ENCODE measurements at places on chromosomes 16 and 17.

DNA sequence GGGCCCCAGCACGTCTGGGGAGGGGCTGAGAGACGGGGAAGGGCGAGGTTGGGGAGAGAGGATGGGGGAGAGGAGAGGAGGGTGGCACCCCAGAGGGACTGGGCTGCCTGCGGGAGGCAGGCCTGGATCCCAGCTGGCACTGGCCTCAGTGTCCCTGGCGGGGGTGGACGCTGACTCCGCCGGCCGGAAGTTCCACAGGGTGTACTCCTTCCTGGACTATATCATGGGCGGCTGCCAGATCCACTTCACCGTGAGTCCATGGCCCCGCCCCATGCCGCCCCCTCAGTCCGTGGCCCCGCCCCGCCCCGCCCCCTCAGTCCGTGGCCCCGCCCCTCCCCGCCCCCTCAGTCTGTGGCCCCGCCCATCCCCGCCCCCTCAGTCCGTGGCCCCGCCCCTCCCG, 11.3 kb downstream of the CPNE7 start:
- DNase-seq, result no peak

- DNase-seq, result no peak
These were observed 110.0 kb upstream of the CIBAR2 start for GRCh38 chr16:85222155-85222863.

GRCh38 chr17:50059256-50059655, 3.3 kb downstream of the ITGA3 start:
- DNase-seq, result no peak

- DNase-seq, result no peak
These were observed 5.3 kb upstream of the FAAP100 start for GRCh38 chr17:81557276-81558114.

DNA sequence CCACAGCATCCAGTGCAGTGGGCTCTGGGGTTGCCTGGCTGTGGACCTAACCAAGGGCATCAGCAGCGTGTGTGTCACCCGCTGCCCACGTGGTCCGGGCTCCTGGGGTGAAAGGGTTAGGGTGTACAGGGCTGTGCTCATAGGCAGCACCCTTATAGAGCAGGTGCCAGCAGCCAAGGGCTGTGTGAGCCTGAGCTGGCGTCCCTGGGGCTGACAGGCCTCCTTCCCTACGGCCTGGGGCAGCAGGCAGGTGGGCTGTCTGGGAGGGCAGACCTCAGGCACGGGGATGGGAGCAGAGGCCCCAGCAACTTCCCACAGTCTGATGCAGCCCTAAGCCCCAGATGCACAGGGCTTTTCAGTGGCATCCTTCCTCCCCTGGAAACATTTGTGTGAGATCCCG, 13.9 kb downstream of the CD300A start:
- DNase-seq, result no peak

- no peak for DNase-seq
These were observed 5.0 kb downstream of the NOG start for GRCh38 chr17:56598466-56598865.

GRCh38 chr17:50265212-50265611, 9.1 kb upstream of the TMEM92 start:
- DNase-seq, result no peak

DNA sequence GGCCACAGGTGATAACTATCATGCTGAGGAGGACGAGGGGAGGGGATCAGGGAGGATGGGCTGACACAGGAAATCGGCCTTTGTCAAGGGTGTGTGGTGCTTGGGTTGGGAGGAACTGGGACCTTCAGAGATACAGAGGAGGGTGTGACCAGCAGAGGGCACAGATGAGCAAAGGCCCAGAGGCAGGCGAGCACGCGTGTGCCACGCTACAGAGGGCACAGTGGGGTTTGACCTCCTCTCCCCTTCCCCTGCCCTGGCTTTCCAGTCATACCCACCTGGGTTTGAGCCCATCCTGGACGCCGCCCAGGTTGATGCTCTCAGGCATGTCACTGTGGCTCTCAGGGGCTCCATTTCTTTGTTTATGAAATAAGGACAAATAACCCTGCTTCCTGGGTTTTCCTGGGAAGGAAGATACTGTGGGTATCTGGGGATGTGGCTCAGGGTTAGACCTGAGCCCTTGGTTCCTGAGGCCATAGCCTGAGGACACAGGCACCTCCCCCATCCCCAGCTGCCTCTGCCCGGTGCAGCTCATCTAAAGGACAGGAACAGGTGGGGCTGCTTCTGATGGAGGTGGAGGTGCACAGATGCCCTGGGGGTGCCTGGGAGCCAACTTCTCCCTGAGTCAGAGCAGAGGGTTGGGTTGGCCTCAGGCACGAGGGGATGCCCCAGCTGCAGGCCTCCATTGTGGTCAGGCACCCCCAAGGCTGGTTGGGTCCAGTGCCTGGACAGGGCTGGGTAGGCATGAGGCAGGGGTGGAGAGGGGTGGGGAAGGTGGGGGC, 51.8 kb downstream of the BEAN1 start:
- peak; percentile 68 for DNase-seq

GRCh38 chr16:3058139-3059030, 7.1 kb upstream of the IL32 start:
- DNase-seq, result no peak

DNA sequence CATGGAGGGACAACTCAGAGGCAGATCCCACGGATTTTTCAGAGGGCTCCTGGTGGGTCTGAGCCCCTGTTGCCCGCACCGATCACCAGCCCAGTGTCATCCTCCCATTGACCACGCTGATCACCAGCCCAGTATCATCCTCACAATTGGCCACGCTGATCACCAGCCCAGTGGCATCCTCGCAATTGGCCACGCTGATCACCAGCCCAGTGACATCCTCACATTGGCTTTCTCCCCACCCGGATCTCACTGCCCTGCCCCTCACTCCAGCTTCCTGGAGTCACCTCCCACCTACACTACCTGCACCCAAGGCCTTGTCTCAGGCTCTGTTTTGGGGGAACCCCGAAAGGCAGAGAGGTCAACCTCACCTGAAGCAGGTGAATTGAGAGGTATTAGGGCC, 358.2 kb upstream of the TNRC6C start:
- DNase-seq, result no peak

GRCh38 chr16:8625491-8626087, 4.1 kb downstream of the METTL22 start:
- no peak for DNase-seq

DNA sequence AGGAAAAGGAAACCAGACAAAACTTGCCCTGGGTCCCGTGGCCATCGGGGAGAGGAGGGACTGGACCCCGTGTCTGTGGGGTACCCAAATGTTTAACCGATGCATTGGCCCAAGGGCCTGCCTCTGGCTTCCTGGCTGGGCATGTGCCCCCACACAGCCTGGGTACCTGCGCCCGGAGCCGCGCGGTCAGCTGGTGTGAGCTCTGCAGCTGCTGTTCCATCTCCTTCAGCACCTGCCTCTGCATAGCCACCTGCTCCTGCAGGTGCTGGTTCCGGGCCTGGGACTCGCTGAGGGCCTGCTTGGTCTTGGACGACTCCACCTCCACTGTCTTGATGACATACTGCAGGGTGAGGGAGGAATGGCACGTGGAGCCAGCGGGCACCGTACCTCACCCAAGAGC, 31.9 kb downstream of the KIFC3 start:
- no peak for DNase-seq

- DNase-seq, result no peak
These were observed 49.5 kb downstream of the SRCIN1 start for GRCh38 chr17:38556239-38556638.

DNA sequence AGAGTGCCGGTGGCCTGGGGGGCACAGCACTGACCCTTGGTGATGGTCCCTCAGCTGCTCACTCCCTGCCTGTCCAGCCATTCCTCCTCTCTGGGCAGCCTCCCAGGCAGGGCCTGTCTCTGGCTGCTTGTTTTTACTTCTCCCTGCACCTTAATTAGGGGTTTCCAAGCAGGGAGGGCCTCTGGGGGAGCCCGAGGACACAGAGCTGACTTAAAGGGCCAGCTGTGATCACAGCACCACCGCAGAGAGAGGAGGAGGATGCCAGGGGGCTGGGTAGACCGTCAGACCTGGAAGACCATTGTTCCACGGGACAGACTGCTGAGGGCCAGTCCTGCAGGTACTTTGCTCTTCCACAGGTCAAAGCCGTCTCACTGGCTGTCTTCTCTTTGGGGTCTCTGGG, 1.2 kb upstream of the DPH1 start:
- no peak for DNase-seq

DNA sequence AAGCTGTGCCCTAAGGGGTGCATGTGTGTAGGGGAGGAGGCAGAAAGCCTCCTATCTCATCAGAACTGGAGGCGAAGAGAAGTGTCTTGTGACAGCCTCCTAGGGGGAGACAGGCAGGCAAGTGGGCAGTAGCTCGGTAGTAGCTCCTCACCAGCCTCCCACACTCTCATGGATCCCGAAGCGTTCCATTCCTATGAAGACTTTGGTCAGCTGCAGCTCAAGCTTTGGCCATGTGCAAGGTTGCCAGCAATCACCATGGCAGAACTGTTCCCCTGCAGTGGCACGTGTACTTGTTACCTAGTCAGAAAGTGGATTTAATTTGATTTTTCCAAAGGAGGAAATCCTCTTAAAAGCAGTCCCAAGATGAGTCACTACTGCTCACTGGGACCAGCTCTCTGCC, 6.7 kb downstream of the MRPL58 start:
- DNase-seq, result no peak

GRCh38 chr16:86601356-86601755, 23.0 kb downstream of the FOXL1 start:
- no peak for DNase-seq

DNA sequence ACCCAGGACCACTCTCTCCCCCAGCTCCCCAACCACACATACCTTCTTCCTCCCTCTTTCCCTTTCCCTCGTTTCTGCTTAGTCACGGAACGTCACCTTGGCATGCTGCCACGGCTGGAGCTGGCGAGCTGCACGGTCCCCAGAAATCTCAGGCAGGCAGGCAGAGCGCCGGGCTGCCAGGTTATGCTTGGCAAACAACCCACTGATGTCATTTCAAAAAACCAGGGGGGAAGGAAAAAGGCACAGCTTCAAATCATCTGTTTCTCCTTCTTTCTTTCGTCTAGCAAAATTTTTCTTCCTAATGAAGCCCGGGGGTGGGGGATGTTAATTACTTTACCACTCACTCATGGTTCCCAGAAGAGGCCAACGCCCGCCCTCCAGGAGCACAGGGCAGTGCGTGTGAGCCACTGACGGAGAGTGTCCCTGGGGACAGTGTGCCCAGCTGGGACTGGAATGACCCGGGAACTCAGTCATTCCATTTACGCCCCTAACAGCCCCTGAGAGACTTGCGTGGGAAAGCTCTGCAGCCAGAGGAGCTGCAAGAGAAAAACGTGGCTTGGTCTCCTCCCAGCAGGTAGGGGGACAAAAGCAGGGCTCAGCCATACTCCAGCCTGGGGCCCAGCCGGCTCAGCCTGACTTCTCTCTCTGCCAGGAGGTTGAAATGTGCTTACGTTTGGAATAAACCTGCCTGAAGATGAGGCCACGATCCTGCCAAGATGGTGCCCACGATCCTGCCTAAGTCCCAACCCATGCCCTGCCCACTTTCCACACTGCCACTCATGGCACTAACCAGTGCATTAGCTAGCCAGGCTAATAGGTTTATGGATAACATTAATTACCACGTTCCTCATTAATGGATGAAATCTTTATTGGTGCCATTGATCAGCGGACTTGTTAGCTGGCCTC, 198.9 kb downstream of the ZFHX3 start:
- DNase-seq, result no peak

GRCh38 chr16:83967838-83968305, at the start of gene NECAB2:
TSS of gene NECAB2 (plus strand) at chr16:83968244. CDS start at chr16:83968649, 405 bp downstream.
- DNase-seq, result no peak

- no peak for DNase-seq
These were observed 5.6 kb downstream of the SF3B3 start for GRCh38 chr16:70529051-70529777.

DNA sequence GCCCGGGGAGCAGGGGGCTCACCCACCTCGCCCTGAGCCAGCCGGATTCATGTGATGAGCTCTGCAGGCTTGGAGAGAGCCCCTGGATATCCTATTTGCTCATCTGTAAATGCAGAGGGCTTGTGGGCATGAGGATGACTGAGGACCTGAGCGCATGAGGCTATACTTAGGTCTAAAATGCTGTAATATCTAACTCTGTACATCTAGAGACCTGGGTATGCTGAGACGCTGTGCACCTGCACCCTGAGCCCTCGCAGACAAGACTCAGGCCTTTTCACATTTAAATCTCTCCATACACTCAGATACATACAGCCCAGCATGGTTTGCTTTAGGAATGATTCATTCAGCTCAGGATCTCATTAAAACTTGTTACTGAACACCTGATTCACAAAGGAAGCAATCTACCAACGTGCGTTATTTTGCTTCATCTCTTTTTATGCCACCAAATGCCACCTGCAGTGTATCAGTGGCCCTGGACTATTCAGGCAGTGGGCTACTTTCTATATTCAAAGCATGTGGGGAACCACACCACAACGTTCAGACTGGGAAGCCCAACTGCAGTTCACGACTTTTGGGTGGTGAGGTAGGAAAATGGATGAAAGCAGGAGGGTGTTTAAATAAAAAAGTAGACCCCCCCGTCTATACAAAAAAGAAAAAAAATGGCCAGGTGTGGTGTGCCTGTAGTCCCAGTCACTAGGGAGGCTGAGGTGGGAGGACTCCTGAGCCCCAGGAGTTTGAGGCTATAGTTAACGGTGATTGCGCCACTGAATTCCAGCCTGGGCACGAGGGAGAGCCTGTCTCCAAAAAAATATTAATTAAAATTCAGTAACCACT, 12.0 kb downstream of the USP7 start:
- DNase-seq, result no peak

DNA sequence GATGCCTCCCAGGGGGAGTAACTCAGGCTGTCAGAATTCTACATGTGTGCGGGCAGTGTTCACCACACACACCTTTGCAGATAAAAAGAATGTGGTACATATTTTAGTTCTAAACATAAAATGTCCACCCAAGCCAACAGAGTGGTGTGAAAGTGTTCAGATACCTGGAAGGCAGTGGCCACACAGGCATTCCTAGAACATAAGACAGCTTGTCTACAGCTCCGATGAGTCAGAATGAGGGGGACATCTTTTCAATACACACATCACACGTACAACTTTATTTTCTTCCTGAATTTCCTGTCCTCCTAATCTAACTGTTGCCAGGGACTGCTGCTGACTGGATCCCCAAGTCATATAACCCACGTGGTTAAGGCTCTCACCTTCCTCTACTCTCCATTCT, 142.3 kb downstream of the ZFHX3 start:
- DNase-seq, result no peak

DNA sequence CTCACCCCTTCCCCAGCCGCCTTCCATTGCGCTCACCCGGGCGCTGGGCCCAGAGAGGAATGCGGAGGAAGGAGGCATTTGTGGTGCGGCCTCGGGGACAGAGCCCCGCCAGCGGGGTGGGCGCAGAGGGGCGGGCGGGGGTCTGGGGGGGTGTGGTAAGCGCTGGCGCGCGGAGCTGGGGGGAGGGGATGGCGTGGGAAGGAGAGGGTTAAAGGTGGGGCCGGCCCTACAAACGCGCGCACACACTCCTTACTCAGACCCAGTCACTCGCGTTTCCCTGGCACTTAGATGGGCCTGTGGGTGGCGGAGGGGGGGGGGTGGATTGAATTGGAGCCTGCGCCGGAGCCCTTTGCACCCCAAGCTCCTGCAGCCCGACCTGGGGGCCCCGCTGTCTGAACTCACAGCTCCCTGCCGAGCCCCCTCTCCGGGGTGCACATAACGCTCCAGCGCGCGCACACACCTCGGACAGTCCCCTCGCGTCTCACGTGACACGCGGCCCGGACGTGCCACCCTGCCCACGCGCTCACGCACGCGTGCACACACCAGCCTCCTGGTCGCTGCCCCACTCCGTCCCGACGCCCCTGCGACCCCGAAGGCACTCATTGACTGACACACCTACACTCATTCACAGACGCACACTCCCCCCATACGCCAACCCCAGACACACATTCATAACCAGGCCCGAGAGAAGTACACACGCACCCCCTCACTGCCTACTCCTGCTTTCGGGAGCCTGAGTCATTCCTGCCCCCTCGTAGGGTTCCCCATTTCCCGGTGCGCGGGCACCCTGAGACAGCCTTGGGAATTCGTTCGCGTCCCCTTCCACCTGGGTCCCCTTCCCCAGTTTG, 844 bp downstream of the TBKBP1 start:
- DNase-seq, result no peak

All from stimulated activated CD8-positive, alpha-beta memory T cell treated with anti-CD3 and anti-CD28 coated beads, Interleukin-2, amount 100 ng/mL, for 1 hour (primary cell).